ENCODE measurements at places on chromosomes 12 and 14.

DNA sequence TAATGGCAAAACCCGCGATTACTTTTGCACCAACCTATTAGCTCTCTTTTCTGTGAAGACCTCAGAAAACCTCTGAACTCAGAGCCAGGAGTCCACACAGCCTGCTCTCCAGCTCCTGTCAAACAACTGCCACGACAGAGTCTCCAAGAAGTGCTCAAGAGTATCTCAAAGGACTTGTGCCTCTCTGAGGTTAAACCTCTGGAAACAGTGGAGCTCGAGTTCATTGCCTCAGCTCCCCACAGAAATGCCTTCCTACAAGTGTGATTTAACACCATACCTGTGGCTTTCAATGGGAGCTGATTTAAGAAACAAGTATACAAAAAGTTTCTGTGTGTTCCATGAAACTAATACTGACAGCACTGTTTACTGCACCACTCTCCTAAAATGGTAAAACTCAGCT lies 20.1 kb downstream of the ACTN1 start:
- no peak for DNase-seq

GRCh38 chr14:34837801-34838322 lies 37.3 kb downstream of the BAZ1A start:
- DNase-seq = peak; percentile 20

DNA sequence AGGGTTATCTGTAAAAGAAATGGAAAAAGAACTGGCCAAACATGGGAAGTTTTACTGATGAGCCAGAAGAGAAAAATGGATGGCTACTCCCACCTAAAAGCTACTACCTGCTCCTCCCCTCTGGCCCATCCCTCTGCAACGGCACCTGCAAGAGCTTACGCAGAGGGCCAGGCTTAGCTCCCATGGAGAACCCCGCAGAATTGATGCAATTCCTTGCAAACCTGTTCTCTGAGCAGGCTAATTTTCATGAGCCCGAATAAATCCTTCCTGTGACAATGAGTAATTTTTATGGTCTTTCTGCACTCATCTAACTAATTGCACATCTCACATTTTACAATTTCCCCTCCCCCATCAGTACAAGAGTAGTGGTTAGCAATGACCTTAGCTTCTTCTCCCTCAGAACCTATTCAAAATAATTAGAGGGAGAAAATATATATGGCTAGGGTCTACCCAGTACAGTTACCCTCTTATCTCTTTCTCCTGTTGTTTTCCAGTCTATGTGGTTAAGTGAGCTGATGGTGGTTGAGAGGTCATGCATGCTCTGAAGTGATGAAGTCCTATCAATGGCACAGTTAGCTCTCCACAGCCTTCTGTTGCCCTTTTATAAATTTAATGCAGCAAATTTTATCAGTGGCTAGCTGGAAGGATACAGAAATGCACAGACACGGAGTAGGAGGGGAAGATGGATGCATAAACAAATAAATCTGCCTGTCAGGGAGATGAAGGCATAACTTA lies 67.7 kb upstream of the NTF3 start:
- no peak for DNase-seq

DNA sequence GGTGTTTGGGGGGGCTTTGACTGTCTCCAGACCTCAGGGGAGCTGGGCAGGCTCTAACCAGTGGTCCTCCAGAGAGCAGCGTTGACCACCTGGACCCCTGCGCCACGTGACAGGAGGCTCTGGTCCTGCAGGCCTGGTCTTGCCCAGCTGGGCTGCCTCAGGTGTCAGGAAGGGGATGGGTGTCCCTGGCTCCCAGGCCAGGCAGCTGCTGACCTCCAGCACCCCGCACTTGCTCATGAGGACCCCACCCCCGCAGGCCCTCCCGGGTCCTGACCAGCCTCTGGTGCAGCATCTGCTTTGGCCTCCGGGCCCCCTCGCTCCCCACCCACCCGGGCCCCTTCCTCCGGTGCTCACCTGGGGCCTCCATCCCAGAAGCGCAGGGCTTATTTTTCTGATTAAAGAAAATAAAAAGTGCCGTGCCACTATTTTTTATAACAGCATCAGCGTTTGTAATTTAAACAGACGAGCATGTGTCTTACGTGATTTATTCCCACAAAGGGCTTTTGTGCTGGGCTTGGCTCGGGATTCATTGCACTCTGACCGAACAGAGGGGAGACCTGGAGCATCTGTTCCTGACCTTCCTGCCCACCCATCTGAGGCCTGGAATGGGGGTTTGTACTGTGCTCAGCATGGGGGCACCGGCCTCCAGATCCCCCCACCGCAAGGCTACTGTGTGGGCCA lies 21.7 kb downstream of the FBRSL1 start:
- no peak for DNase-seq

DNA sequence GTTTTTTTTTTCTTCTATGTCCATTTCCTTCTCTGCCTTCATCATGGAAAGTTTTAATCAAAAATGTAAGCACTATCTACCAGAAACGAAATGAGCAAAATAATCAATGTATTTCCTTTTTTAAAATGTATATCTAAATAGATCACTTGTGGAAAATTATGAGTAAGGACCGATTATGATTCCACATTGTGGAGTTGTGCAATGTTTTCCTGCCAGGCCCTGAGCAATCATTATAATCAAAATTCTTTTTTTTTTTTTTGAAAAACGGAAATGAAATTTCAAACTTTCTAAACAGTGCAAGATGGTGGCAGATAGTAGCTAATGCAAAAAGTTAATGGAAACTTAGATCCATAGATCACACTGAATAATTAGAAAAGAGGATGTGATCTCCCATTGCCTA lies 1074.6 kb upstream of the TMEM132C start:
- DNase-seq = no peak

DNA sequence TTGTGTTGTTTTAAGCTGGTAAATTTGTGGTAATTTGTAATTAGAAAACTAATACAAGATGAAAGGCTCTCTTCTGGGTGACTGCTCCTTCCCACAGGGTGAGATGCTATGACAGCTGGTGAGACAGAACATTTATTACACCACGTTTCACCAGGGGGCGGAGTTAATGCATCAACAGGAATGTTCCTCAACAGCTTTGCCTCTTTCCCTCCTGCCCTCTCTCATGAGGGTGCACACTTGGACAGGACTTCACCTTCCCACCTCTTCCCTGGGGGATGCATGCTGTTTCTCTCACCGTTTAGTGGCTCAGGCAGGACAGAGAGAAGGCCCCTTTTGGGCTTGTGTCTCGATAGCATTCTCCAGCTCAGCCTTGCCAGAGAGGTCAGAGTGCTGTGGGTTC lies 13.4 kb upstream of the PPP1R1A start:
- DNase-seq = no peak

DNA sequence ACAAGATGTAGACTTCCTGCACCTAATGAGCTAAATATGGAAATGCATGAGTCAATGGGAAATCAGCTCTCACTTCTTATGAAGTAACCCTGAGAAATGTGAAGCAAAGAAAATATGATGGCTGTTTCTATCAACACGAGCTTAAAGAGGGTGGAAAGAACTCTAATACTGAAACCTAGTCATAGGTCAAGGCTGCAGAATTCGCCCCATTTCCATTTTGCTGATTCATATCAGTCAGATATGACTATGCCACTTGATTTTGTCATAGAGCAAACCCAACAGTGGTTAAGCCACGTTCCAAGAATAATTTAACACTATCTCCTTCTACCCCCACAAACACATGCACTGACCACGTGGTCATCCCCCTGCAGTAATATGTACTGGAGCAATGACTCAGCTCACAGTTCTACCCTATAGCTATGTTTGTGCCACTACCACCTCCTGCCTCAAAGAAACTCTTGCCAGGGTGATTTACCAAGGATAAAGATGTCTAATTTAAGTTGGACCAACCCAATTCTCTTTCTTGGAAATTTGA lies 157.5 kb downstream of the TMTC3 start:
- DNase-seq = no peak

DNA sequence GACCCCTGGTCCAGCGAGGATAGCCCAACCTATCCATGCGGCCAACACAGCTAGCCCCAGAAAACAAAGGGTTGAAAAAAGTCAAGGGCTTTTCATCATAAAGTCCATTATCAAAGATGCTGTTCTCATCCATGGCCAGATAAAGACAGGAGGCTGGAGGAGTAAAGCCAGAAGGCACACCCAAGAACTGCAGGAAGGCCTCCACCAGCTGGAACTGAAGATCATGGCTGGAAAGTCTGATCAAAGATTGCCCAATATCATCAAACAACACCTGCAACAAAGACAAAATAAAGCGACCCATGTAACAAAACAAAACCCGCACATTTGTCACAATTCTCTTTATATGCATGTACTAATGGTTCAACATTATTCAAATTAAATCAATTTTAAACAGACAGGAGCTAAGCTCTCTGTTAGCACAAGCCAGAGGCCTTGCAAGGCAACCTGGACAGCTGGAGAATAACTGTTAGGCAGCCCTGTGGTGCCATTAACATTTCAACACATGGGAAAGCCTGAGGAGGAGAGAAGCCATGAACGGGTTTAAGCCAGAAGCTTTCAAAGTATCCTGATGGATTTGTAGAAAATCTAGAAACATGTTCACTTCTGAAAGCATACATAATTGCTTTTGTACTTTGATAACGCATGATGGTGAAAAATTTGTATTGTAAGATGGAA lies 34.1 kb downstream of the PSMC1 start:
- DNase-seq = no peak

DNA sequence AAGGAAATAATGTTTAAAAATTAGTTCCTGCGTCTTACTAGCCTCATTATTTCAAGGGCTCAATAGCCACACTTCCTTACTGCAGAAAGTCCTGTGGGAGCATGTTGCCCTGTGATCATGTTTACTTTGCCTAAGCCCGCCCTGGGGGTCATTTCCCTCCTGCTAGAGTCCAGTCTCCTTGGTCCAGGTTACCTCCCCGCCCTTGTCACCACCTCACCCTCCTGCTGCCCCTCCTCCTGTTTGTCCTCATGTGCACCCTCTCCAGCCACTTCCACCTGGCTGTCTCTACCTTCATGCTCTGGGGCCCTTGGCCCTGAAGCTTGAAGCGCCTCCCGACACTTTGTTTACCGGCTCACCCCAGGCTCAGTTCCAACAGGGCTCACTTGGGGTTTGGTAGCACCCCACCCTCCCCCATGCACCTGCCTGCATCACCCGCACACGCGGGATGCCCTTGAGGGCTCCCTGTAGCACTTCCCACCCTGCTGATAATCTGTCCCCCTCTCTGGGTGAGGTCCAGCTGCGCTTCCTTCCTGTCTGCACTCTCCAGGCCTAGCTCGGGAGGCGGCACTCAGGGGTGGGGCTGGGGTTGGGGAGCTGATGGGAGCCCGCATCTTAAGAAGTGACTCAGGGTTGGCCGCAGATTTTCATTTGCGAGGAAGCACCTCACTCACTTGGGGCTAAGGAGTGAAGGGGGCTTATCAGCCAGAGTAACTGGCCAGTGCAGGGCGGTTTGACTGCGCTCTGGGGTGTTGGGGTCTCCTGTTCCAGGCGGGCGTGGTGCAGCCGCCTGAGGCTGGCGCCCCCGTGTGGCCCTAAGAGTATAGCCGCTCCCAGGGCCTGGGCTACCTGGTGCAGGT lies 40.1 kb downstream of the SMIM41 start:
- DNase-seq = peak; percentile 60

DNA sequence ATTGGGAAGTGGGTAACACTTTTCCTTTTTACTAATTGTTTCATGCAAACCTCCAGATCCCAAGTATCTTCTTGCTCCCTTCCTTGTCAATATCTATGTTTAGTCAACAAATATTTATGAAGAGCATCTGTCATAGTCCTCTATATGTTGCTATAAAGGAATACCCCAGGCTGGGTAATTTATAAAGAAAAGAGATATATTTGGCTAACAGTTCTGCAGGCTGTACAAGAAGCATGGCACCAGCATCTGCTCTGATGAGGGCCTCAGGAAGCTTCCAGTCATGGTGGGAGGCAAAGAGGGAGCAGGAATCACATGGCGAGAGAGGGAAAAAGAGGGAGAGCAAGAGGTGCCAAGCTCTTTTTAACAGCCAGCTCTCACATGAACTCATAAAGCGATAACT lies 4.6 kb downstream of the KIF5A start:
- DNase-seq = no peak

DNA sequence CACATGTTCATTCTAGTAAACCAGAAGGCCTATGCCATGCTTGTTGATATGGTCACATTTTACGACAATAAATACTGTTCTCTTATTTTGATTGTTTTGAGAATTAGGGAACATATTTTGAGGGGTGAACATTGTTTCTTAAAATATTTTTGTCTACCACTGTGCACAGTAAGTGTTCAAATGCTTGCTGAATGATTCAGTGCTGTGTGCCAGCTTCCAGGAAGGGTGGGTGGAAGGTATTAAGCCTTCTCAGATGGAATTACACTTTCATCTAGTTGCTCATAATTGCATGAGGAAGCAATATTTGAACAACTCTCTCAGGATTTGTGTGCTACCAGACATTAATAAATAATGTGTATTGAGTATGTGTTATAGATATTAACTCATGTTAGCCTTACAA lies 15.5 kb upstream of the TMX1 start:
- DNase-seq = no peak

DNA sequence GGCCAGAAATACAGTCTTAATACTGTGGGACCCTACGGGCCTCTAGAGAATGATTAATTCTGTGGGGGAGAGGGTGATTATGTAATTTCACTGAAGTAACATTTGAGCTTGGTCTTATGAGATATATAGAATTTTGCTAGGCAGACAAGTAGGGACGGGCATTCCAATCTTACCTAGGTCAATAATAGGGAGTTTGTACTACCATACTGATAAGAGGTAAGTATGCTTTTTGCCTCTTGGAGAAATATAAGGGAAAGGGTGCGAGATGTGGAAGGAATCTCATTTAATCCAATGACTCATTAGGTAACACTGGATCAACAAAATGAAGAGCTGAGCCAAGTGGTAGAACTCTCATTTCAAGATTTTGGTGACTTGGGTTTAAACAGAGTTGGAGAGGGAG lies 5.2 kb downstream of the RAB5B start:
- DNase-seq = no peak

- peak; percentile 50 for DNase-seq
Measured at GRCh38 chr14:91693346-91693745, 38.5 kb downstream of the CATSPERB start.

- DNase-seq = no peak
Measured at GRCh38 chr14:42214981-42215491, 608.4 kb downstream of the LRFN5 start.

GRCh38 chr12:113891167-113891692 lies 74.9 kb downstream of the RBM19 start:
- no peak for DNase-seq

DNA sequence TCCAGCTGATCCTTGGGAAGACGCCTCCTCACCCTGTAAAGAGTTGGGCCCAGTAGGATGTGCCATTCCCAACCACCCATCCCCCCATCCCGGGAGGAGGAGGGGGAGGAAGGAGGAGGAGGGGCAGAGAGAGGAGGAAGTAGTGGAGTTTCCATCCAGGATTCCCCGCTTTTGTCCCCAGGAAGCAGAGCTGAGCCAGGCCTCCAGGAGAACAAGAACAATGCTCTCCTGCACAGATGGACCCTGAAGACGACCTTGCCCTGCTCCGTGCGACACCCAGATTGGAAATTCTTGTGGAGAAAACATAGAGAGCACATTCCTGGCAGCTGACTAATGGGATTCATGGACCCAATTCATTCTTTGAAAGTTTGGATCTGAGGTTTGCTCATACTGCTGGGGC lies 132.3 kb upstream of the CRY1 start:
- DNase-seq = no peak
